ENCODE measurements at places on chromosomes 11 and 22.

DNA sequence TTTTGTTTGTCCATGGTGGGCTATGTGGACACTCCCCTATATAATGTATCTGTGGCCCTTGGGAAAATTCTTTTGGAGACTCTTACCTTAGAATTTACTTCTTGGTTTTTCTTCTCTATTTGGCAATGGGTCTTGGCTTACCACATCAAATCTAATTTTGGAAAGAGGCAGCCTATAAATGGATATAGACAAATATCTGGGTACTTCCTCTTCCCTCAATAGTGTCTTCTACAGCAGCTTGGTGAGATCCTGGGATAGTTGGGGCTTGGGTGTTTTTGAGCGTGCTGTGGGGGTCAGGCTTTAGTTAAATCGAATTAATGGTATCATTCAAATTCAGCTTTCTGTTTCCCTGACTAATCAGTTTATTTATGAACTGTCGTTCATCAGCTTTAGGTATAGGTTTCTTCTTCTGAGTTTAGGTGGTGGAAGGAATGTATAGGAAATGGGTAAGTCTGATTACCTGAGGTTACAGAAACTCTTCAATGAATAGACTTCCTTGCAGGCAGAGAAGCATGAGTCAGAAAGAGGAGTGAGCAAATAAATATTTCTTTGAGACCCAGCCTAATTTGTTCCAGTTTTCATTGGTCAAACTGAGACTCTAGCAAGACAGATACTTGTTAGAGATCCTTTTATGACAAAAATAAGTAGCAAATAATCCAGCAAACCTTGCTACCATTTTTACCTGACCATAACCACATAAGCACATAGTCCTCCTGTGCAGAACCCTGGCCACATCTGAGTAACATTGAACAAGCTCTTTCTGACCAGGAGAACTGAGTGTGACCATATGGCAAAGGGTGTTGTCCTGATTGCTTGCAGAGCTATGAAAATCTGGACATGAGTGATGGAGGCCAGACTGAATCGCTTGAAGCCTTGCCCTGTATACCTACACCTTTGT is 68.6 kb upstream of the SORL1-AS1 start:
- no peak for DNase-seq

GRCh38 chr22:44192098-44192815 is 11.5 kb downstream of the PARVG start:
- DNase-seq, result peak; percentile 7

DNA sequence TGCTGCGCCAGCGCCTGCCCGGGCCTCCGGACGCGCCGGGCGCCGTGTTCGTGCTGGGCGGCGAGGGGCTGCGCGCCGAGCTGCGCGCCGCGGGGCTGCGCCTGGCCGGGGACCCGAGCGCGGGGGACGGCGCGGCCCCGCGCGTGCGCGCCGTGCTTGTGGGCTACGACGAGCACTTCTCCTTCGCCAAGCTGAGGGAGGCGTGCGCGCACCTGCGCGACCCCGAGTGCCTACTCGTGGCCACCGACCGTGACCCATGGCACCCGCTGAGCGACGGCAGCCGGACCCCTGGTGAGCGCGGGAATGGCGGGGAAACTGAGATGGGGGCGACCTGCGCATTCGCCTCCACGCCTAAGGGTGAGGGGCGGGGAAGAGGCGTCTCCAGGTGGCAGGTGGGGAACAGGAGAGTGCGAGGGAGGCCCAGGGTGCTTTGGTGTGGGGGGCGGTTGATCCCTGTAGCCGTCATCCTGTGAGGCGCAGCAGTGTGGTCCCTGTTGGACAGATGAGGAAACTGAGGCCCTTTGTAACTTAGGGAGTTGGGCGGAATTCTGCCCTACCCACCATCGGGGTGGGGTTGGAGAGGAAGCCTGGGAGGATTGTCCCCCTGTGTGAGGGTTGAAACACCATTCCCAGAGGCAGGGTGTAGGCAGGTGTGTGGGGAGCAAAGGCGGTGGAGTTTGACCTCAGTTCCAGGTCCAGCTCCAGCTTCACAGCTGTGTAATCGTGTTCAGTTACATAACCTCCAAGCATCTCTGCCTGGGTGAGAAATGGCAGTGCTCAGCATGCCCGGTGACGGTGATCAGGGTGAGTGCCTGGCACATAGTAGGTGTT is 758 bp downstream of the PDXP start:
- peak; percentile 29 for DNase-seq

- DNase-seq, result no peak
These were observed 30.1 kb upstream of the CAT start for GRCh38 chr11:34408580-34409172.

- DNase-seq, result no peak
These were observed 34.5 kb upstream of the ETS1 start for GRCh38 chr11:128621601-128622501.

DNA sequence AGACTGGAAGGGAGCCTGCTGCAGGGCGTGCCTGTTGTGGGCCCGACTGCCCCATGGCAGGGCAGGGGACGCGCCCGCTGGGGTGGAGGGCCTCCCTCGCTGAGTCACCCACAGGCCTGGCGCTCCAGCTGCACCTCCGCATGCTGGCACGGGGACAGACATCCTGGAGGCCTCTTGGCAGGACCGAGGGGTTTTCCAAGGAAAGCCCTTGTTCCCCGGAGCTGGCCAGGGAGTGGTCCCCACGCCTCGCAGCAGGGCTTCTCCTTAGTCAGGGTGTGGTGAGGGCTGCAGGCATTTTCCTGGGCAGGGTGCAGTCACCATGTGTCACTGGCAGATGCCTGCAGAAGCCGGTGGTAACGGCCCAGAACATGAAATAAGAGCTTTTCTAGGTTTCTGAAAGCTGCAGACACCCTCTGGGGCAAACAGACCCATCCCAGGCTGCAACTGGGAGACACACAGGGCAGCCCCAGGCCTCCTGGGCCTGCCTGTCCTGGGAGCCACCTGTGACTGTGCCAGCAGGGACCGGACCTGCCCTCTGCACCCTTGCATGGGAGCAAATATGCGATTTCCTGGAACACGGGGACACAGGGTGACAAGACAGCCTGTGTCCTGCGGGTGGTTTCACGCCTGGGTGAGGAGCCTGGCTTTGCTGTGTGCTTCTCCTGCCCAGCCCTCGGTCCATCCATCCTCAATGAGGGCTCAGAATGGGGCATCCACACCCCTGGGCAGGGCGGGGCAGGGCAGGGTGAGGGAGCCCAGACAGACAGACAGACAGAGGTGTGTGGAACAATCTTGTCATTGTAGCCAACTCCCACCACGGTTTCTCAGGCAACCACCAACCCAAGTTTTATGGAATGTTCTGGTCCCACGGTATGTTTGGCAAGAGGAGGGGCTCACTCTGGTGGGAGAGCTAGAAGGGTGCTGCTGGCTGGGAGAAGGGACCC is 43.2 kb upstream of the FADD start:
- DNase-seq, result no peak

DNA sequence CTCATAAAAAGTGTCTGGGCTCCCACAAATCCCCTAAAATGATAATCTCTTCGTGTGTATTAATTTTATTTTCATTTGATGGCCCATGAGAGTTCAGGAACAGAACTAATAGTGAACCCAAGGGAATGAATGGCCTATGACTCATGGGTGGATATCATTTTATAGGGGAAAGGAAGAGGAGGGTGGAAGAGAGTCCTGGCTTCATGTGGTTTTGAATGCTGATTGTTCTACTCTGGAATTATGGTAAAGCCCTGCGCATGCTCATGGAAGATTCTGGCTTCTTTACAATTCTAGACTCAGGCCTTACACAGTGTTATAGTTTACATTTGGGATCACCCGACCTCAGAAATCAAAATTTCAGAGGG is 35.2 kb downstream of the MAML2 start:
- DNase-seq, result no peak

GRCh38 chr11:59574467-59574866 is 41.1 kb downstream of the OSBP start:
- no peak for DNase-seq

GRCh38 chr11:18844753-18845367 is 53.3 kb upstream of the PTPN5 start:
- DNase-seq, result no peak

- DNase-seq, result no peak
These were observed 219.9 kb downstream of the CASP12 start for GRCh38 chr11:104678408-104678807.

GRCh38 chr11:14386895-14387480 is 28.0 kb upstream of the RRAS2 start:
- DNase-seq, result no peak

DNA sequence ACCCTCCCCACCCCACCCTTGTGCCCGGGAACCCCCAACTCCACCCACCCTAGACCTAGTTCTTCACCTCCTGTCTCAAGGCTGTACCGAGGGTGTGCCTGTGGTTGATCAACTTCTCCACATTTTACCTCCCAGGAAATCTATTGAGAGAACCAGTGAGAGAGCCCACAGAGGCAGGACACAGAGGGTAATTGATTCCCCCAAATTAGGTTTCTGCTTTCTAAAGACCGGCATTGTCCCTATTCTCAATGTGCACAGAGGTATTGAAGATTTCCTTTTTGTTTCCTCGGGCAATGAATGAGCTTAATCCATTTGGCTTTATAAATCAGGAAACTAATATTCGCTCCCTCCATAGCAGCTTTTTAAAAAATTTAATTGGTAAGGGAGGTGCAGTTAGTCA is 6.0 kb upstream of the LMO1 start:
- no peak for DNase-seq

GRCh38 chr11:73999581-74000306 is 9.1 kb downstream of the UCP3 start:
- DNase-seq, result no peak

GRCh38 chr22:41875531-41876270 is 39.2 kb downstream of the SHISA8 start:
- DNase-seq, result no peak

DNA sequence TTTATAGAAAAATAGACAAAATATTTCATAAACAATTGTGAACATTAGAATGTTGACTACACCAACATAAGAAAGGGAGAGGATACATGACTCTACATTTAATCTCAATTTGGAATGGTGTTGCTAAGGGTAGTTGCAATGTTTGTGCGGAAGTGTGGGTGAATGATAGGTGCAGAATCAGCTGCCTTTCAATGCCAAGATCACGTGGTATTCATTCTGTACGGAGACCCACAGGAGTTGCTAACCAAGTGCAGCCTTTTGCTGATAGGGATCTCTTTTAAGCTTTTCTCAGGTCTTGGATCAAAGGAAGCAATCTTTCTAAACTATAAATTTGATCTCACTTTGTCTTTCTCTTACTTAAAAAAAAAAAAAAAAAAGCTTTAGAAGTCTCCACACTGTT is 29.8 kb upstream of the CTSC start:
- no peak for DNase-seq

DNA sequence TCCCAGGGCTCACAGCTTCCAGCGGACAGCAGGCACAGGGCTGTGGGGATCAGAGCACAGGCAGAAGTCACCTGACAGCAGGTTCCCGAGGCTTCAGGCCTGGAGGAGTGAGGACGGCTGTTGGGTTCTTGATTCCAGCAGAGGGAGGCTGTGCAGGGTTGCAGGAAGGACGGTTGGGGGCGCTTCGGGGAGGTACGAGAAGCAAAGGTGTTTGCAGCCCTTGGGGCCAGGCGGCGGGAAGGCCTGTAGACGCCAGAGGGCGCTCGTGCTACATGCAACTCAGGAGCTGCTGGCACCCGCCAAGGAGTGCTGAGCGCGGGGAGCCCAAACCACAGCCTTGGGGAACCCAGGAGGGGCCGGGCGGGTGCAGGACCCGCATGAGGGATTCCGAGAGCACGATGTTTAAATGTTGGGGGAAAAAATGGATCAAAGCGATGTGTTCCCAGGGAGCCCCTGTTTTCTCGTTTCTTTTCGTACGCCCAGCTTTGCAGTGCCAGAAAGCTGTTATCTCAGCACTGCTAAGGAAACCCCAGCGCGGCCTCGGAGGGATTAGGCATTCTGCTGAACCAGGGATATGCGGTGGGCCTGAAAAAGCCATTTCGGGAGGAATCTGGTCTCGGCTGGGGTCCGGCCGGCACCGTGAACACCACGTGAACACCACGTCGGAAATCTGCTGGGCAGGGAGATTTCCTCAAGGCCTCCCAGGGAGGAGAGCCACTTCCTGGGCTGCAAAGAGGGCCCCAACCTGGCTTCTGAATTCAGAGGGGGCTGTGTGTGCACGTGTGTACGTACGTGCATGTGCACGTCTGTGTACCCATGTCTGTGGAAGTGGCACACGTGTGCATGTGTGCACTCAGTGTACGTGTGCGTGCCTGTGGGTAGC is 88.1 kb downstream of the KCNQ1 start:
- DNase-seq, result peak; percentile 91

GRCh38 chr22:24968066-24968561 is 15.6 kb downstream of the KIAA1671 start:
- no peak for DNase-seq

- no peak for DNase-seq
These were observed 29.9 kb downstream of the CREB3L1 start for GRCh38 chr11:46307369-46307768.

GRCh38 chr11:12789596-12790215 is 115.5 kb downstream of the TEAD1 start:
- no peak for DNase-seq

DNA sequence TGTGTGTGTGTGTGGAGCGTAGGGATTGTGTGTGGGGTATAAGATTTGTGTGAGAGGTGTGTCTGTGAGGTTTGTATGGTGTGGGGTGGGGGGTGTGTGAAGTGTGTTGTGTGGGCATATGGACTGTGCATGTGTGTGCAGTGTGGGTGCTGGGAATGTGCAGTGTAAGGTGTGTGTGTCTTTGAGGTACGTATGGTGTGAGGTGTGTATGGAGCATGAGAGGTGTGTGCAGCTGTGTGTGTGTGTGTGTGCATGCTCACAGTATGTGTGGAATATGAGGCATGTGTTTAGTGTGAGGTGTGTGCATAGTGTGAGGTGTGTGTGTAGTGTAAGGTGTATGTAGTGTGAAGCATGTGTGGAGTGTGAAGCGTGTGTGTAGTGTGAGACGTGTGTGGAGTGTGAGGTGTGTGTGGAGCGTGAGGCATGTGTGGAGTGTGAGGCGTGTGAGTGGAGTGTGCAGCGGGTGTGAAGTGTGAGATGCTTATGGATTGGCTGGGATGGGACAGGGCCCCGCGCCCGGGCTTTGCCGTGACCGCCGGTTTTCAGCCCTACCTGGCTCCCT is 1.7 kb upstream of the TMPRSS6 start:
- no peak for DNase-seq

- no peak for DNase-seq
These were observed 28.3 kb upstream of the TP53I11 start for GRCh38 chr11:44978961-44979331.

DNA sequence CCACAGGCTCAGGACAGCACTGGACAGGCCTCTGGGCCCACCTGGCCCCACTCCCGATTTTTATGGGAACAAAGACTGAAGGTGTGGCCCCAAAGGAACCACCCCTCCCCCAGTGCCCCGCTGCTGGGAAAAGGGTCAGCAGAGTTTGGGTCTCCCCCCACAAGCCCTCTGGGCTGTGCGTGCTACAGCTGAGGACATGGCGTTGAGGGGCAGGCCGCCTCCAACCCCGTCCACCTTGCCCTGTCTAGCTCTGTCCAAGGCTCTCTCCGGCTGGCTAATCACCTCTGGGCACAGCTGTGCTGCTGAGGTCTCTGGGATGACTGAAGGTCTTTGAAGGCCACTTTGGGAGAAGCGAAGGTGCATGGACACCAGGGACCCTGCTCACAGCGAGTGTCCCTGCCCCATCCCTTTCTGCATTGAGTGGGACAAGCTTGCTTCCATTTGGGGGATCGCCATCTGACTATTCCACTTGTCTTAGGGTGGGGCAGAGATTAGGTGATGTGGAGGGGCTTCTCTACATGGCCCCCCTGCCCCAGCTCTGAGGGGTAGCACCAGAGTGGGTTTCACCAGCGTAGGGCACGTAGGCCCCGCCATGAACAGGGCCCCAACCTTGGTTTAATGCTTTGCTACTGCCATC is 6.5 kb downstream of the ASCL2 start:
- no peak for DNase-seq

GRCh38 chr11:32847511-32847910 is 17.8 kb downstream of the PRRG4 start:
- no peak for DNase-seq

Measured in activated naive CD4-positive, alpha-beta T cell (primary cell).